Fibroblast of the conjunctiva (primary cell): ENCODE measurements at places on chromosomes 4 and X.

DNA sequence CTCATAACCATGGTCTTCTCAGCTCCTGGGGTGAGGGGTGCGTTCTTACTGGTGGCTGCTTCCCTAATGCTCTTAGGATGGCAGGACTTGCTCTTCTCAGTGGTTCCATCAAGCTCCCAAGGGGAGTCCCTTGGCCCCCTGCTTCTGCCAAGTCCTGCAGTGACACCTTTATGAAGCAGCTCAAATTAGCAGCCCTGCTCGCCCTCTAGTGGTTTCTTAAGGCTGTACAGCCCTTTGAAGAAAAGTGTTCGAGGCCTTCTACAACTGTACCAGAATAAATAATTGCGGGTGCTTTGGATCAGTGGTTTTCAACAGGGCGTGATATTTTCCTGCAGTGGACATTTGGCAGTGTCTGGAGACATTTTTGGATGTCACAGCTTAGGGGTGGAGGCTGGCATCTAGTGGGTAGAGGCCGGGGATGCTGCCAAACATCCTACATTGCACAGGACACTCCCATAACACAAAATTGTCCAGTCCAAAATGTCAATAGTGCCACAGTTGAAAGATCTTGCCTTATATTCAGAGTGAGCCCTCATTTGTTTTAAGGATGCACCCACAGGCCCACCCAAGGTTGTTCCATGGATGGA lies 204.7 kb upstream of the S100G start:
- no peak for DNase-seq

DNA sequence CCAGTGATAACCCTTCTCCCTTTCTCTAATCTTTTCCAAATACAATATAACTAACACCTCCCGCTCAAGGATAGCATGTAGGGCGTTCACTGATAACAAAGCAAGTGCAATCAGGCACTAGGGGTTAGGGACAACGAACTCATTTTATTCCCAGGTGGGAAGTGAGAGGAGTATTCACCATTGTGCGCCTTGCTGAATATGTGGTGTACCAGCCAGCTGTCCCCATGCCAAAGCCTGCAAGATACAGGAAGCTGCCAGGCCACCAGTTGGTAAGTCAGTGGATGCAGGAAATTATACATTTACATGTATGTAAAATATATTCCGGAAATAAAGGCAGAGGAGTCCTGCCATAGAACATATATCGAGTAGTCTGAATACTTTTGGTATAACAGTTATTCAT lies 6.3 kb upstream of the HPRT1 start:
- no peak for DNase-seq

DNA sequence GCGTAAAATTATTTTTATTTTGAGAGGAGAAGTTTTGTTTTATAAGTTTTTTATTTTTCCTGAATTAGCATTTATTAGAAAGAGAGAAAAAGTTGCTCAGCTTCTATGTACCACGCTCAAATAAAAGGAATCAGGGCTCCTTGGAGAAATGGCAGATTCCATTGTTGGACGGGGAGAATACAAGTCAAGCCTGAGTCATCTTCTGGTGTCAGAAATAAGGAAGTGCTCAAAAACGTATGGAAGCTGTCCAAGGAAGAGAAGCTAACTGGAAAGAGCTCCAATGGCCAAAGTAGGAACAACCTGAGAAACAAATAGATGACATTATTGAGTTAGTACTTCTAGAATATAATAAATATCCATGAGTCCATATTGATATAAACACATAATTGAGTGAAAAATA lies 89.3 kb upstream of the NEIL3 start:
- DNase-seq, result no peak

- DNase-seq, result no peak
These were observed 53.7 kb downstream of the SMIM31 start for GRCh38 chr4:164807611-164808010.

DNA sequence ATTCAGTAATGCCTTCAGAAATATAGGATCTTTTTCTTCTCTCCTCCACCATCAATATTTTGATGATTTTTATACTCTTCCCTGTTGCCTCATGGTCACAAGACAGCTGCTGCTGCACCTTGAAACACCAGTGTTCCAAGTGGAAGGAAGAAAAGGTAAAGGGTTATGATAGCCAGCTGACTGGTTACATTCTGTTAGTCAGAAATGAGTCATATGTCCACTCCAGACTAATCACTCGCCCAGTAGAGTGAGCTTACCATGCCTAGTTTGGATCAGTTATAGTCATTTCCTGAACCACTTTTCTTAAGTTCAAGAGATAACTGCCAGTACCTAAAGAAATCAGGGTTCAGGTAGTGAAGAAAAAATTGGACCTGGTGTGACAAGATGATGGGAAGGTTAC lies 532.3 kb upstream of the SMIM31 start:
- no peak for DNase-seq

- DNase-seq, result peak; percentile 21
These were observed 45.8 kb upstream of the ITM2A start for GRCh38 chrX:79412972-79413371.

DNA sequence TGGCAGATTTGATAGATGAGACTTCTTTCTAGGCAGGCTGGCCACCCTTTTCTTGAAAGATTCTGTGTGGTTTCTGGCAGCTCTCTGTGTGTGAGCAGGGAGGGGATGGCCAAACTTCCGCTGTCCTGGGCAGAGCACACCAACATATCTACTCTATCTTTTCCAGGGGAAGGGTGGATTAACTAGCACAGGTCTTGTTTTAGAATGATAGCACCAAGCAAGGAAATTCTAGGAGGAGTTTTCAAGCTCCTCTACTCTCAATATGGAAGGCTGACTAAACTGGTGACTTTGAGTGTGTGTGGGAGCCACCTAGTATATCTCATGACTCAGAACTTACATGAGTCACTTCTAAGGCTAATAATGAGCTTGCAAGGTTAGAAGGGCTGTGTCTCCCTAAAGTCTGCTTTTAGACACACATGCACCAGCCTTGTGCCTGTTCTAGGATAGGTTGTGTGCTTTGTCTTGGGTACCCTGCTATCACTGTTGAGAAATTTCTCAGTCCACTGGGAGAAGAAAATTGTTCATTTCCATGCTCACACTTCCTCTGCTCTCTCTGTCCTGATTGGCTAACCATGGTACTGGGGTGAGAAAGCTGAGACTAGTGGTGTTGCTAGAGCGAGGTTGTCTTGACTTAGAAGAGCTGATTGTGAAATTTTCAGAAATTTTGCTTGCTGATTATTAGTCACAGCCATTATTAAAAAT lies 72.9 kb downstream of the YIPF6 start:
- peak; percentile 17 for DNase-seq

DNA sequence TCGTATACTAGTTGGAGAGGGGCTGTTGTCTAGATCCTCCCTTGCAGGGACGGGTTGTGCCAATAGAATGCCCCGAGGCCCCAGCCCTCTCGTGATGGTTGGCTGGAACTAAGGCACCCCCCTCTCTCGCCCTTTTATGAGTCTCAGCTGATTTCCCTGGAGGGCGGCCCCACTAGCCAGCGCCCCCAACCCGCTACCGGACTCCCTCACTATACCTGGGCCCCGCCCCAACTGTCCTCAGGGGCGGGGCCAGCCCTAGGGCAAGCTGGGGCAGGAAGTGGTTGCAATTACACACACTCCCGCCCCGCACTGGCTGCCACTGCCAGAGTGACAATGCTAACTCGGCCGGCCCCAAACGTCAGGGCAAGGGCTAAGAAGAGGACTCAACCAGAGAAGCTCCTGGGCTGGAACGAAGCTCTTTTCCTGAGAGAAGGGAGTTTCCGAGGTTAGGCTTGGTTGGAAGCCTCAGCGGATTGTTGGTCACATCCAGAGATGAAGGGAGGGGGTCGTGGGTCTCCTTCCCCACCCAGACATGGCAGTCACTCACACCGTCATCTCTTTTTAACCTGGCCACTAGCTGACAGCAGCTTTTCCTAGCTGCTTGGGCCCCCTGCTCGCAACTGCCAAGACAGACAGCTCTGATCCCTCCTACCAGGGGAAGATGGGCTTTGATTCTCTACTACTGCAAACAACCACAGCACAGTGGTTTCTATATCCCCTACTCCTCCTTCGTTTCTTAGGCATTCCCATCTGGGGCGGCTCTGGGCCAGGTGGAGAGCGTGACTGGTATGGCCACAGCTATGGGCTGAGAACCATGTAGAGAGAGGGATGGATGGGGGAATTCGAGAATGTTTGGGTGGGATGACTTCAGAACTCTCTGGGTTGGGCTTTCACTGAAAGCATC lies 21.0 kb upstream of the BCORL1 start:
- no peak for DNase-seq
